ENCODE measurements at places on chromosomes 13 and 19.

- DNase-seq, result no peak
Observed at GRCh38 chr13:79896851-79897250, 415.9 kb downstream of the NDFIP2 start.

DNA sequence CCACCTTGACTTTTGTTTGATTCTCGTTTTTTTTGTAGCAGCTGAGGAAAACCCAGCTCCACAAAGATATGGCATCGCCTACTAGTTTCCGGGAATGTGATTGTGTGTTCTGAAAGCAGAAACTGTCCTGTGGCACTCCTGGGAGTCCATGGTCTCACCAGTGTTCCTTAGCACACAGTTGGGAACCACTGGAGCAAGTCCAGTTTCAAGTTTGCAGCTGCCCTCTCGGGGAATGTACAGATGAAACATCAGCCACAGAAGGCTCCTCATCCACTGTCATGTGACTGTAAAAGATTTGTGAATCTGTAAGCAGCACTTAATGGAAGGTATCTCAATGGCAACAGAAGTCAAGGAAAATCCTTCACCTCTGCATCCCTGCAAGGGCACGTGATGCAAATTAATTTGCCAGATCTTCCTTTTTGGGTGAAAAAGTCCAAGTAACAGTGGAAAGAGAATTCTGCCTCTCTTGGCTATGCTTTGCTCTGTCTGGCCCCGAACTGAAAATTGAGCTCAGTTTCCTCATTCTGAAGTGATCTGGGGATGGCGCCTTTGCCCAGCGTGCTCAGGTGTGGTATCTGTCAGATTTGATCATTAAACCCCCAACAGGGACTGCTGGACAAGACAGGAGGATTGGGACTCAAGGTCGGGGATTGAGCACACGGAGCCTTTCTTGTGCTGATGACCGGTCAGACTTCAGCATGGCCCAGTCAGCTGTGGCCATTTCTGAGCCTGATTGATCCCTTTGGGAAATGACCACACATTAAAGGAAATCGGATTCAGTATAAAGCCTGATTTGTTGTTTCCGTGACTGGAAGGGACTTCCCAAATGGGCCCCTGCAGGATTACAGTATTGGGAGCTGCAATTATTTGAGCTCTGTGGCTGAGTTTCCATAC, 58.8 kb downstream of the ING1 start:
- DNase-seq, result no peak

GRCh38 chr13:104408733-104409132, 1342.5 kb upstream of the SLC10A2 start:
- DNase-seq, result no peak

- no peak for DNase-seq
Observed at GRCh38 chr13:99435998-99436397, 65.3 kb upstream of the TM9SF2 start.

GRCh38 chr13:106942563-106942962, 374.6 kb upstream of the ARGLU1 start:
- no peak for DNase-seq

DNA sequence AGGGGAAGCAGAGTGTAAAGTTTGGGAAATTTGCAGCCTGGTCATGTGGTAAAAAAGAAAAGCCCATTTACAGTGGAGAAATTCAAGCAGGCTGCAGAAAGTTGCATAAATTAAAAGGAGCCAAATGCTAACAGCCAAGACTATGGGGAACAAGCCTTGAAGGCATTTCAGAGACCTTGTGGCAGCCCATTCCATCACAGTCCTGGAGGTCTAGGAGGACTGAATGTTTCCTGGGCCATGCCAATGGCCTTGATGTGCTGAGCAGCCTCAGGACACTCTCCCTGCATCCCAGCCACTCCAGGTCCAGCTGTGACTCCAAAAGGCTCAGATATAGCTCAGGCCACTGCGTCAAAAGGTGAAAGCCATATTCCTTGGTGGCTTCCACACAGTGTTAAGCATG, 1202.4 kb upstream of the ATXN8OS start:
- no peak for DNase-seq

DNA sequence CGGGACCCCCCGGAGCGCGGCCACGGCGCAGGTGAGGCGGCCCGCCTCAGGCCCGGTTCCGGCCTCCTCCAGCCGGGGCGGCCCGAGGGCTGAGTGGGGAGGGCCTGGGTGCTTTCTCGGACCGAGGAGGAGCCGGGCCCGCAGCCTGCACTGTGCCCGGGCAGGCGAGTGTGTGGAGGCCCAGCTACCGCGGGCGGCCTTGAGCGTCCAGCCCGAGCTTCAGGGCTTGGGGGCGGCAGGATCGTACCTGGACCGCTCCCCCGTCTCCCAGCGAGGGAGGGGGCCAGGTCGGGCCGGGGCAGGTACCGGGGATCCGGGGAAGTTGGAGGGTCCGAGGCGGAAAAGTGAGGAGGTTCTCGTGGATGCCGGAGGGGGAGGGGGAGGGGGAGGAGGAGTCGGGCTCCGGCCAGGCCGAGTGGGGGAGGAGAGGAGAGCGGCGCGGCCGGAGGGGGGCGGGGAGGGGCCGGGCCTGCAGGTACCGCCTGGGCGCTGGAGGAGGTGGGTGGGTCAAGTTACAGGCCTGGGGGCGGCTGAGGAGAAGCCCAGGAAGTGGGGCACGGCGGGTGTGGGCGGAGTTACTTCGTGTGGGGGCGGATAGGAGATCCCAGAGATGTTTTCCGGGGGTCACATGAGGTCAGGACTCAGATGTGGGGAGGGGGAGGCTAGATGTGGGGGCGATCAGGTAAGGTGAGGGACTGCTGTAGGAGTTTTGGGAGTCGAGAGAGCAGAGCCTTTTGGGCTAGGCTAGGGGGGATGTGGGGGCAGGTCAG, 545 bp downstream of the NACC1 start:
- peak; percentile 68 for DNase-seq

Data from liver (tissue), 10 donors.